ENCODE measurements at places on chromosomes 5 and 9. TPM values are rescaled to one million over a fixed set of nuclear protein-coding genes. Genes with fewer than 3 reads are reported as not detected.
A peak's percentile ranks its signal among the peaks of the same experiment; 100 is the strongest.

Gene SHISAL2B
- polyA plus RNA-seq = not detected

Gene PHF24
- not detected for polyA plus RNA-seq

Gene HMMR
- 6.3 TPM for polyA plus RNA-seq

Gene LMX1B
- polyA plus RNA-seq = not detected

Gene DOLK
- 31.4 TPM for polyA plus RNA-seq

Gene TNC
- 265 TPM for polyA plus RNA-seq

Gene INSYN2B
- 6.8 TPM for polyA plus RNA-seq

Gene PDE8B
- polyA plus RNA-seq = 0.02 TPM

Gene STC2
- 185 TPM for polyA plus RNA-seq

Gene SLC46A2
- polyA plus RNA-seq = not detected

Gene PCDHB7
- polyA plus RNA-seq = 0.62 TPM

Gene CLIC3
- polyA plus RNA-seq = 0.42 TPM

- no peak for DNase-seq
Observed at GRCh38 chr9:127557466-127557869, 54.6 kb upstream of the STXBP1 start.

- no peak for DNase-seq
Observed at GRCh38 chr5:96316017-96316416, 117.0 kb downstream of the PCSK1 start.

DNA sequence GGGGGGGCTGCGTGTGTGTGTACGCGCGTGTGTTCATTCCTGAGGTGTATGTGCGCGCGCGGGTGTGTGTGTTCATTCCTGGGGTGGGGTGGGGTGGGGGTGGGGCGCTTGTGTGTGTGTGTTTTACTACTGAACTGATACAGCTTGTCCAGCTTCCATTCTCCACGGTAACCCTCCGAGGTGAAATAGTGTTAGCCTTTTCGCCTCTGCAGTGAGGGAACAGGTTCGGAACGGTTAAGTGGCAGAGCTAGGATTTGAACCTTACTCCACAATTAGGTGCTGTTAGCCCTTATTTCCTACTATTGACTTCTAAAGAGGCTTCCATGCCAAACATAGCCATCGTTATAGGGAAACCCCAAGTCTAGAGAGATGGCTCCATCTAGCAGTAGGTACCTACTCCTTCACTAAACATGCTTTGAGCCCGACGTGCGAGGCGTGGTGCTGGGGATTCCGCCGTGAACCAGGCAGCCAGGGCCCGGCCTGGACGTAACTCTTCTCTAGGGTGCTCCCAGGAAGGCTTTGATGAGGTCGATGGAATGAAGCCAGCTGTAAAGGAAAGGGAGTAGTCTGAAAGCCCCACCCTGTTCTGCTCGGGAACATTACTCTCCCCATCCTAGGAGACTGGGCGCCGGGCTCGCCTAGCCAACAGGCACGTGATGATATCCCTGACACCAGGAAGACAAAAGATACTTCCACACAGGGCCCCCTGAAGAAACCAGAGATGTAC lies 782 bp upstream of the SKP1 start:
- DNase-seq = no peak

DNA sequence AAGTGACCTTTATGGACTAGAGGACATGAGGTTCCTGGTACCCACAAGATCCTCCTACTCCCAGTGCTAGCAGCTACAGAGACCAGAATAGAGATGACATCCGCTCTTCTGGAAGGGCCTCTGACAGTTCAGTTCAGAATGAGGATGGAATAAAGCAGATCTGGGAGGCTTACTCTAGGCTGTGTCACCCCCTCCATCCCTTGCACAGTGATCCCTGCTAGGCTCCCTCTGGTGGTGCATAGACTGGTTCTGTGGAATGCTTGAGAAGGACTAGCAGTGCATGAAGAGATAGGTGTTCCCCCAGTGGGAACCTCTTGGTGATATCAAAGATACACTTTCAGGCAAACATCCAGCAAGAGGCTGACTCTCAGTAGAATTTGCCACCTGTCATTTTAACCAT lies 83.0 kb downstream of the NPR3 start:
- DNase-seq = no peak

DNA sequence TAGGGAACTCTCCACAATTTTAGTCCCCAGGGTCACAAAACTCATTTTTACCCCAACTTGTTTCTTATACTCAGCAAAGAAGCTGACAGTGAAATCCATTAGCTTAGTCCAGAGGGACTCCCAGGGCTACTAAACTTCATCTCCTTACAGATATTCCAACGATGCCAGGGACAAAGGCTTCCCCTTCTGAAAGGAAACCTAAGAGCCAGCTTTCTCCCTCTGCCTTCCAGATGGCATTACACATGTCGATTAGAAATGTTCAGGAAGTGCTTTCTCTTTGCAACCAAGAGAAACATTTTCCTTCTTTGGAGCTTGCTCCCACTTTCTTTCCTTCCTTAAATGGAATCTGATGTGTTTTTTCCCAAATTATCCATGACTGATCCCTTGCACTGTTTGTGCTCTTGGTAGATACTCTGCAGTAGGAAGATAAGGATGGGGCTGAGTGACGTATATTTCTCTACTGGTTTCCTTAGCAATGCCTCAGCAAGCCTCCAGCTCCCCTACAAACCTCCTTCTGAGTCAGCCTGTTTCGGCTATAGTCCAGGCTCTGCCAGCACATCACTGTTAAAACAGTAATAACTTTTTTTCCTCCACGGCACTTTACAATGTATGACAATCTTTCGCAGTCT lies 43.0 kb upstream of the HTR4 start:
- DNase-seq = peak; percentile 2

DNA sequence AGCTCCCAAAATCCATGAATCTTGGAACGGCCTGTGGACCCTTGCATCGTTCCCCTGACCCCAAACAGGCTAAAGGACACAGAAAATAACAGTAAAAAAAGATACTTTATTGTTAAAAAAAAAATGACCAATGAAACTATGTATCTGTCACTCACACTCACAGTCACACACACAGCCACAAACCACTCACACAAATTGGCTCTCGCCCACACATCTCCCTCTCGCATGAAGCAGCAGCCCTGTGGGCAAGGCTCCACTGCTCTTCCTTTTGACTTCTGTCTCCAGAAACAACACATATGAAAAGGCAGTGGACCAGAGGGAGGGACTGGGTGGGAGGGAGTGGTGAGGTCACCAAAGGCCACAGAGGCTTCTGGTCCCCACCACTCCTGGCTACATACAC lies 56.6 kb downstream of the SLC36A1 start:
- DNase-seq = no peak

DNA sequence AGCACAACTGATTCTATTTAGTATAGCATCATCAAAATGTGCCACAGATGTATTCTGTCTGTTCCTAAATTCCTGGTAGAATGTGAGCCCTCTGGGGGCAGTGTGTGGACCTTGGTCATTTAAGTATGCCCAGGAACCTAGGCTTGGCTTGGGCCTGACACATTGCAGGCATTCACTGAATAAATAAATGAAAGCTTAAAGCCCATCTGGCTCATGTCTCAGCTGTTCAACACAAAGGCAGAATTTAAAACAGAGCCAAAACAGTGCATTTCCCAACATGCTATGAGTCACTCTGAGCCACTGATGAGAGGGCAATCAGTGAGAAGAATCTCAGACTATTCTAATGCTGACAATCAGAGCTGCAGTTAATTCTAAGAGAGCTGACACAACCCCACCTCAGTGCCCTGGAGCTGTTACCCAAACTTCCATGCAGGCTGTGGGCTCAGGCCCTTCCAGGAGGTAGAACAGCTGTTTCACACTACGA lies 8.1 kb downstream of the FAM193B start:
- peak; percentile 95 for DNase-seq

DNA sequence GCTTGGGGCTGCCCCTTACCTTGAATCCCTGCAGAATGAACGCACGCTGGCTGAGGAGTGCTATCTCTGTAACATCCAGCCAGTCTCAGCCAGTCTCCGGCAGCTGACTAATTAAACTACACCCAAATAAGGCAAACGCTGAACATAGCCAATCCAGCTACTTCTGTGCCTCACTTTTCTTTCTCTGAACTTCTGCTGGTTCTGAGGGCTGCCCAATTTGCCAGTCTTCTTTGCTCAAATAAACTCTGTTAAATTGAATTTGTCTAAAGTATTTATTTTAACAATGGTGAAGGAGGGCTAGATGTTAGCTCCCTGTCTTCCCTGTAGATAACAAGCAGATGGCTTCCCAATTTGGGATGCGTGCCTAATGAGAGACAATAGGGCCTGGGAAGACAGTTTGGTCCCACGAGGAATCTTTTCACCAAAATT lies 154.0 kb upstream of the NFIL3 start:
- no peak for DNase-seq

- no peak for DNase-seq
Observed at GRCh38 chr5:39478863-39479262, 54.1 kb upstream of the DAB2 start.

DNA sequence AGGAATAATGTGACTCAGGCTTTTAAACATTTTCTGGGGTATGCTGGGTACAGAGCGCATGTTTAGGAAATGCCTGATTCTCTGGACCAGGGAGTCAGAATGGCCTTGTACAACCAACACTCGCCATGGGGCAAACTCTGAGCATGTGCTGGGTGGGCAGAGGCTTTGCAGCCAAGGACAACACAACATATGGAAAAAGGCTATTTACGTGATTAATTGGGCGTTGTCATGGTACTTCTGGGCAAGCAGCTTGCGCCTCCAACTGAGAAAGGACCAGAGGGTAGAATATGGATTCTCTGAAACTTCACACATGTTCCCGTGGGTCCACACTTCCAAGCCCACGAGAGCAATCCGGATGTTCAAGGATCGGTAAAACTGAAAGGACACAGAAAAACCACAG lies 49.1 kb downstream of the NIPAL4 start:
- DNase-seq = no peak

DNA sequence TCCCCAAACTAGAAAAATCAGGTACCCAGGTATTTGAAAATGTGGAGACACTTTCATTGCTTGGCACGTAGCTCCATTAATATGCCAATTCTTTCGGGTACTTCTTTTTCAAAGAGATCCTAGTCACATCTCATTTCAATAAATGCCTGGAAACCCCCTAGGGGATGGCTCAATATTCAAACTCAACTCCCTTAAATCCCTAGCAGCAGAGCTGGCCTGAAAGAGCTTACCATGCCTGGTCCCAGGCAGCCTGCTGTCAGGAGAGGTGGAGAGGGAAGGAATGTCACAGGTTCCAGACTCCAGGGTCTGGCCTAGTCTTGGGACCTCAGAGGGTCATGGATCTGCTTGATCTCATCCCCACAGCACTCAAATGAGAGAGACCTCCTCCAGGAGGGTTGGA lies 187.1 kb downstream of the SPOCK1 start:
- no peak for DNase-seq

DNA sequence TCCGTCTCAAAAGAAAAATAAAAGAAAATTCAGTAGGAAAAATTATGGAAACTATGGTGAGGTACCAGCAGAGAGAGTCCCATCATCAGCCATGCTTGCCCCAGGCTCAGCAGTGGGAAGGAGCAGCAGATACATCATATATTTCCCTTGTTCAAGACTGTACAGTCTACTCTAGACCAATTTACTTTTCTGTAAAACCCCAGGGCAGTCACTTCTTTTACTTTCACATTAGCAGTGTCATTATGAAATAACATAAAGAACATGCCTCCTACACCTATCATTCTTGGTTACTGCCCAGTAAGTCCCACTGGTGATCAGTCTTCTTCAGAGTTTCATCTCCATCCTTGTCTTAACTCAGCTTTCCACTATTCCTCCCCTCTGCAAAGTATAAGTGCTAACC lies 1145.0 kb downstream of the MAT2B start:
- no peak for DNase-seq

GRCh38 chr5:151470439-151470838 lies 23.0 kb downstream of the SLC36A1 start:
- DNase-seq = no peak

DNA sequence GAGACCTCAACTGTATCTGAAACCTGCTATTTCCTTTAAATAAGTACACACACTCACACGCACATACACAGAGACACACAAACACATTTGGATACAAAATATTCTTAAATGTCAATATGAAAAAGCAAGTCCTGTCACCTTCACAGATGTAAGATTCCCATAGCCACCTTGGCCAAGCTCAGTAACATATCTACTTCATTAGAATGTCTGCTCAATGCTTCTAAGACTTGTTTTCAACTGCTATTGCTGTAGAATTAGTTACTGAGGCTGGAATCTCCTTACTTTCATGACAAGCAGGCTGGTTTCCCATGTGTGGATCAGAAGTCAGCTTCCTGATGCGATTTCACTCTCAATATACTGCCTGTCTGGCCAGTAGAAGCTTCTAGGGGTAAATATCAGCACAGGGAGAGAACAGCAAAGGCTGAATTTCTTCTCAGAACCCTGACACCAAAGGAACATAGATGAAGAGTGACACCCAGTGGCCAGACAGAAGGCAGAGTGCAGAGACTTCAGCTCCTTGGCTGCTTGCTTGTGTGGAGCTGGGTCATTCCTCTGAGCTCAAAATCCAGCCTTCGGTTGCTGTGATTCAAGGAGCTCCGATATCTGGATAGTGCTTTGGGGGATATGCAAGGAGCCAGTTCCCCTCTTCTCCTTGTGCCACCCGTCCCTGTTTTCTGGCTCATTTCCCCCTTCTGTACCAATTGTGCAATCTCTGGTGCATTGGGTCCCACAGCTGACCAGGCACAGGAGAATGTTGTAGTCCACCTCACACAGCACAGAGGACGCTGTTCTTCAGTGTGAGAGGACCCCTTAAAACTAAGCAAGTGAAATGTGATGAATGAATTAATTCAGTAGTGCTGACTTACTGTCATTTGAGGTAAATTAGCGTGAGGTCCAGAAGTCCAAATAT lies 26.6 kb upstream of the ABLIM3 start:
- DNase-seq = peak; percentile 69

DNA sequence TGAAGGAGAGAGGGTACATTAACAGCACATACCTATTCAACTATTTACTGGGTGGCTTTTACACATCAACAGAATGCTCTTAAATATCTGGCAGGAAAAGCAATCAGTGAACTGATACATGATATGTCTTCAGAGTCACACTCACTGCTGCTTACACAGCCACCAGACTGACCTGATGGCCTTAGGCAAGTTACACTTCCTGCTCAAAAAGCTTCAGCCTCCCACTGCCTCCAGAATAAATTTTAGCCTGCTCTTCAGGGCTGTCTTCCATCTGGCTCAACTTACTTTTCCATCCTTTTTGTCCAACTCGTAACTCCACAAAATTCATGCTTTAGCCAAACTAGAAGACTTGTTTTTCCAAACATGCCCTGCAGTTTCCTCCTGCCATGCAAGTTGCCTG lies 10.7 kb downstream of the LOX start:
- no peak for DNase-seq

GRCh38 chr9:21974343-21974721 lies 19.9 kb downstream of the CDKN2A start:
- DNase-seq = no peak

DNA sequence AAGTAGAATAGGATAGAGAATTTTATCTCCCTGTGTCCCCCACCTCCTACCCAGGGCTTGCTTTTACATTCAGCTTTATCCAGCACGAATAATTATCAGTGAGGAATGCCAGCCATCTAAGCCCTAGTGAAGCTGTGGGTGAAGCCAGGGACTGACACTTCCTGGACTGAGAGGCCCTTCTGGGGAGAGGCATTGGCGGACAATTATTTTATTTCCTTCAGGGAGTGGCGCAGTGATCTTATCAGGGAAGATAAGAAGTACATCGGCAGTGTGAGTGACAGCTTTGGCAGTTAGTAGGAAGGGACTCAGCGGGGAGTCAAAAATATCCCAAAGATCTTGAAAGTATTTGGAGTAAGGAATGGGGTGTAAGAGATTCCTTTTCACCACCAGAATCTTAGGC lies 34.9 kb upstream of the RPS23 start:
- DNase-seq = no peak
